ENCODE measurements at places on chromosomes 1 and 21.

GRCh38 chr1:220198186-220199005 lies 73.9 kb downstream of the RAB3GAP2 start:
- no peak for DNase-seq

- DNase-seq: no peak
Measured at GRCh38 chr1:59516881-59517280, 220.0 kb downstream of the FGGY start.

DNA sequence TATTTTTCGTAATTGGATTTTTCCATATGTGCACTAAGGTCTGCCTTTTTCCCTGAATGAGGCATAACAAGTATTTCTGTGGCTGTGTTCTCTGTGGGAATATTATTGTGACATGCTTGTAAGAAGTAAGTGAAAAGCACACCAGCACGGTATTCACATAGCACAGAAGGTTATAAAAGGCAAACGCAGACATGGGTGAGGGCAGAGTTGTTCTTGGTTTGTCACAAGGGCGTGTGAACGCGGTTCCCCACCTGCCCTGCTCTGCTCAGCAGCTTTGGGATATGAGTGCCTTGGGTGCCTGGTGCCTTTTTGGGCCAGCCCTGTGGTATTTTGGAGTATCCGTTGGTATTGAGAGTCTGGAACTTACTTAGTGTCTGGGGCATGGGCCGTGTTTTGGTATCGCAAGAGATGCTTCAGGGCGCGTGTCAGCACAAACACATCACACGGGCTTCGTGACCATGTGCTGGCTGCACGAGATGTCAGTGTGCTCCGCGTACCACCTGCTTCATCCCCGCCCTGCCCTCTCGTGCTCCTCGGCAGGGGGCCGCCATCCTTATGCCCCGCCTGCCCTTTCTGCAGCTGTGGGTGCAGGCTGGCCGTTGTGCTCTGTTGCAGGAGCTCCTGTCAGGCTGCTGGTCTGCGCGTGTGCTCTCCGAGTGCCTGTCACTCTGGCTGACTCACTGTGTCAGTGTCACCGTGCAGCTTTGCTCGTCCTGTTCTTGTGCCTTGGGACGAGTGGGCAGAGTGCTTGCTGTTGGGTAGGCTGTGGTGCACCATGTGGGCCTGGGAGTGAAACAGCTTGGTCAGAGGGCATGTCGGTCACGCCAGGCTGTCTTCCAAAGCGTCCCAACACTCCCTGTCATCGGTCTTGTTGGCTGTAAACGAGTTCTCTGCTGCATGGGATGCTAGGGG lies 15.0 kb downstream of the SKI start:
- no peak for DNase-seq

DNA sequence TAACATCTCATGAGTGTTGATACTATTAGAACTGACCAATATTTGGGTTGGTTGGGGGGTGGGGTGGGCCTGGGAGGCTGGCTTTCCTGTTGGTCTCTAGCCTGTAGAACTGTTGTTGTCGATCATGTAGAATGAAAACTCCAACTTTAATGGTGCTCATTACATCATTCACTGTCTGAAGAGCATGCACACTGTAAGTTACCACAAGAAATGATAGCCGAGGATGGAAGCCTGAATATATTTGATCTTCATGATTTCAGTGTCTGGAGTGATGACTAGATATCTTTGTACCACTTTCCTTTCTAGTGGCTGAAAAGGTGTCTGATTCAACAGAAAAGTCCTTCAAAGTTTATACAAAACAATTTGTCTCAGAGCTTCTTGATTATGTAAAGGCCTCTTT lies 123.6 kb downstream of the XCL2 start:
- DNase-seq: no peak

DNA sequence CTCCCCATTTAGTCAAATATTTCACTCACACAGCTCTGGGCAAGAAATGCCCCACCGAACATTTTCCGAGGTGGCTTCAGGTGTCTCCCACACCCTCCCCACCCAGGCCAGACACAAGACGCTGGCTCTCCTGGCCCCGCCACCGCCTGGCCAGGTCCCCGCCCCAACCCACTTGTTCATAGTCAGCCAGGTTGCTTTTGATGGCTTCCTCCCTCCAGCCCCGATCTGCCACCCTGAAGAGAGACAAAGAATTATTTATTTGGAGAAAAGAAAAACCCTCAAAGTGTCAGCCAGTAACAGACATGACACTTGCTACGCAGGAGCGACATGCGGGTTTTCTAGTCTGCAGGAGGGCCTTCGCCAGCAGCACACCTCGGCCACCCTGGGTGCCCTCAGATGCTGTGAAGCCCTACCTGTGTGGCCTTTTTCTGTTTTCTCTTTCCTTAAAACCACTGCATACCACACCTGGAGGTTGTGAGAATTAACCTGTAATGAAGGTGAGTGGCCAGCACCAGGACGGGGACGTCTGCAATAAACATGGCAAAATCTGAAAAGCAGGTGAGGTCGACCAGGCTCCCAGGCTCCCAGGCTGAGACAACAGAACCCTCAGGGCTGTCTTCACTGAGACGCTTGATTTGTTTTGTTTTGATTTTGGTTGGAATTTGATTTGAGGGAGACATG lies 27.2 kb downstream of the SSBP3 start:
- DNase-seq: no peak

GRCh38 chr1:184743062-184743756 lies 11.4 kb downstream of the EDEM3 start:
- DNase-seq: no peak

- DNase-seq: no peak
Measured at GRCh38 chr1:89802841-89803240, 18.0 kb upstream of the LRRC8D start.

DNA sequence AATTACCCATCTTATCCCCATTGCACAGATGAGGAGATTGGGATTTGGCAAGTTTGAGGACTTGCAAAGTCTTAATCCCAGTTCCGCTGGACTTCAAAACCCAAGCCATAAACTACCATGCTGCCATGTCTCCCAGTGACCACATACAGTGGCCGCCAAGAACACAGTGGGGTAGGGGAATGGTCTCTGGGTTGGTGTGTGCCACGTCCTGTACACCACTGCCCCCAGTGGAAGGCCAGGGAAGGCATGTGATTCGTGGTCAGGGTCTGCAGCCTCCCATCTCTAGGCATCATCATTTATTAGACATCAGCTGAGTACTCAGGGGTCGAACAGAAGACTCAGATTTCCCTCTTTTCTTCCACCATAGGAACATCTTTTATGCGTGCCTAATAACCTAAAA lies 76.0 kb downstream of the MAN1C1 start:
- no peak for DNase-seq

DNA sequence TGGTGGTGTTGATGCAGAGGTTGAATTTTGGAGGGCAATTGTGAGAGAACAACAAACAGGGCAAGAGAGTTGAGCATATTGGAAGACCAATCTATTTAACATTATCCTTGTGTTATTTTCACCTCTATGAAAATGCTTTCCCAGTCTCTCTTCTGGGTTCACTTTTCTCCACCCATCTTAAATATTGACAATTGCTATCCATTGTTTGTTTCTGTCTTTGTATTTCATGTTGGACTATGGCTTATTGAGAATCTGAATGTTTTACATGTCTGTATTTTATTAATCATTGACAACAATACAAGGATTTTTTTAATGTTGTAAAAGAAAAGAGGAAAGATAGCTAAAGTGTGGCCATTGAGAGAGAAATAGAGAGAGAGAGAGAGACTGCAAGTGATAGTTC lies 1121.5 kb downstream of the BRINP3 start:
- no peak for DNase-seq

DNA sequence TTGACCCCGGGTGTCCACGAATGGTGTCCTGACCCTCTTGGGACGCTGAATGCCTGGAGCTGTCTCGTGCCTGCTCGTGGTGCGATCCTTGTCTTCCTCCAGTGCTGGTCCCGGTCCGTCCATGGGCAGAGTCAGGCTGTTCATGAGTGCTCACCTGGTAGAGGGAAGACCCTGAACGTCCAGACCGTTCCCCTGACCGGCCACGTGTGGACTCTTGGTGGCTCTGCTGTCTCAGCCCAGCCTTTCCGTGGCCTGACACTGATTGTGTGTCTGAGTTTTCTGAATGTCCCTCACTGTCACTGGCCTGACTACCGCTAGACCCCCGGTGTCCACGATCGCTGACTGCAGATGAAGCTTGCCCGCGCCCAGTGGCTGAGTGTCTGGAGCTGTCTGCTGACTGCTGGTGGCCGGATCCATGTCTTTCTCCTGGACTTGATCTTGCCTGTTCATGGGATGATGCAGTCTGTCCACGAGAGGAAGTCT lies 11.7 kb downstream of the FLG start:
- no peak for DNase-seq

GRCh38 chr1:46302641-46303037 lies 777 bp downstream of the LRRC41 start:
- no peak for DNase-seq

GRCh38 chr1:208230668-208231529 lies 13.3 kb downstream of the PLXNA2 start:
- no peak for DNase-seq

- no peak for DNase-seq
Measured at GRCh38 chr1:94611681-94612475, 70.3 kb upstream of the F3 start.

DNA sequence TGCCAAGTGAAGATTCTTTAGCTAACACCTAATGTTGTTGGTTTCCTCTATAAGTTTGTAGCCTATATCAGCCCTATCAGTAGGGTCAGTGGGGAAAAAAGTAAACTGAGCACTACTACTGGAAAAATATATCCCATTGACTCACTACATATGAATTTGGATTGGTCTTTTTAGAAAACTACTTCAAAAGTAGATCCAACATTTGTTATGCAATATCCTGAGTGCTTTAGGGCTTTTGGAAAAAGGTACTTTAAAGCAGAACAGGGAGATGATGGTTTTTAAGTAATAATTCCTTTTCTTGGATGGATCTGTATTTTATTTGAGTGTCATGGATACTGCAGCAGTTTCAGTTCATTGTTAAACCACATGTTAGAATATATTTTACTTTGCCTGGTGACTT lies 7.1 kb downstream of the C1orf21 start:
- no peak for DNase-seq

- DNase-seq: no peak
Measured at GRCh38 chr1:97864615-97865014, 56.2 kb downstream of the DPYD start.

DNA sequence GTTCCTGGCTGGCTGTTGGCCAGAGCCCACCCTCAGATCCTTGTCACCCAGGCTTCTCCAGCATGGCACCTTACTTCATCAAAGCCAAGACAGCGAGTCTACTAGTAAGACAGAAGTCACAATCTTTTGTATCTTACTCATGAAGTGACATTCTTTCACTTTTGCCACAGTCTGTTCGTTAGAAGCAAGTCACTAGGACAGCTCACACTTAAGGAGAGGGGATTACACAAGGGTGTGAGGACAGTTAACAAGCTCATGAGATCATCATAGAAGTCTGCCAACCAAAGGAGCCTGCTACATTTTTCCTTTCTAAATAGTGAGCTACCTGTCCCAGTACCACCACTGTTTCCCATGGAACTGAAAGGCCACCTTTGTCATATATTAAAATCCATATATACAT lies 61.5 kb downstream of the PACC1 start:
- DNase-seq: no peak

GRCh38 chr1:100734676-100735075 lies 15.1 kb downstream of the VCAM1 start:
- DNase-seq: peak; percentile 26

DNA sequence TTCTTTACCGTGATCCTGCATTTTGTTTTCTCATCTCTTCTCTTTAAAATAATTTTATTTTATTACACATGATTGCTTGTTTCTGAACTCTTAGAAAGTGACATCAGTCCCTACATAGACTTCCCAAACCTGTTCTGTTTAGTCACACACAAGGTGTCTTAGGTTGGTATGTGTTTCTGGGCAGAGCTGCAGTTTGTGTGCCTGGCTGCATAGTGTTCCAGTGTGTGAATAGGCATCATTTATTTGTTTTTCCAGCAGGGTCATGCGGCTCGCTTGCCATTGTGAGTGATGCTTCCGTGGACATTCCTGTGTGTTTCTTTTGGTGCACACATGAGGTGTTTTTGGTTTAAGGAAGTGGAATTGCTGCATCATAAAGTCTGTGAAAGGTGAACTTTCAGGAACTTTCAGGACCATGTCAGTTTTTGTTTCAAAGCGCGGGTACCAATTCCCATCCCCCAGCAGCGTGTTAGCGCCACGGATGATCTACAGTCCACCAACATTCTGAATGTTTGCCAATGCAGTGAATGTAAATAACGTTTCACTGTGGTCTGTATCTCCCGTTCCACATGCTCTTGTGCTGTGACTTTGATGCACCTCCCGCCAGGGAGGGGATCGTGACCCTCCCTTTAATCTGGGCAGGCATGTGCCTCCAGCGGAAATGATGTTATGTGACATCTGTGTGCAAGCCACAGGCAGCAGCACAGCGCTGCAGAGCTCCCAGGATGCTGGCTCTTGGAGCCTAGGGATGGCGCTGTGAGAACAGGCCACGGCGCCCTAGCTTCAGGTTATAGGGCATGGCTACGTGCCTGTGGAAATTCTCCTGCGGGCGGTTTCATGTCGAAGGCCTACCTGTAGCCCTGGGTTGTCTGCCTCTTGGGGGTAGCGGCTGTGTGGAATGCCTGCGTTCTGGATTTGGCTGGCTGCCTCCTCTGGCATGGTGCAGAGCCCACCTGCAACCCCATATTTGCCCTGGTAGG lies 144.6 kb upstream of the COL6A1 start:
- no peak for DNase-seq

DNA sequence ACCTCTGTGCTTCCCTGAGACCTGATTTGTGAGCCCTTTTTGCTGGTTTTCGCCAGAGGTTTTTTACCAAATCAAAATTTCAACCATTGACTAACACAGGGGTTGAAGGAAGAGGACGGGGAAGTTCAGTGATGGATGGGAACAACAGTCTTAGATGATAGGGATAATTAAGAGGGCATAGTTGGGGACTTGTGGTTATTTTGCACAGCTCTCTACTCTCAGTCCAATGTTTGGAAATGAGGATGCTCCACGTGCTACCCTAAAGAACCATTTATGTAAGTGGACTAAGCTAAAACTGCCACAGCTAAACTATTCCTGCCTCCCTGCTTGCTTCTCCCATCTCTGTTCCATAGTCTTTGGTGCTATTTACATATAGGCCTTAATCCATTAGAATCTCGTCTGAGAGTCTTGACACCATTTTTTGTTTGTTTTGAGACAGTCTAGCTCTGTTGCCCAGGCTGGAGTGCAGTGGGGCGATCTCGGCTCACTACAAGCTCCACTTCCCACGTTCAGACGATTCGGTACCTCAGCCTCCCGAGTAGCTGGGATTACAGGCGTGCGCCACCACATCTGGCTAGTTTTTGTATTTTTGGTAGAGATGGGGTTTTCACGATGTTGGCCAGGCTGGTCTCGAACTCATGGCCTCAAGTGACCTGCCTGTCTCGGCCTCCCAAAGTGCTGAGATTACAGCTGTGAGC lies 684 bp upstream of the MCL1 start:
- no peak for DNase-seq

DNA sequence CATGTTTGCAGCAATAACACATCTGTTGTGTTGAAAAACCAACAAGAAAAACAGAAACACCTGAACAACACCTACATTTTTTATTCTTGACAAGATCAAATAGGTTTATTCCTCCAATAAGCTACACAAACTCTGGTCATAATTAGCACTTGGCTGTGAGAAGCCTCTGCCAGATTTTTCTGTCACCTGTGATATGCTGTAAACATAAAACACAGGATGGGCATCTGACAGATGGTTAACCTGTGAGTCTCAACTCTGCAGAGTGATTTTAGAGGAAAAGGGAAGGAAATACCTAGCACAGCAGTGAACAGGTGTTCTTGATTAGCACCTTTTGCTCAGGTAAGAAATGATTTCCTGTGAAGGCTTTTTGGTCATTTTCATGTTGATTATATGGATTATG lies 175.4 kb upstream of the COA6 start:
- DNase-seq: no peak
